Type B pancreatic cell (in vitro differentiated cells): ENCODE measurements at places on chromosomes 3 and 15. TPM values are rescaled to one million over a fixed set of nuclear protein-coding genes. Genes with fewer than 3 reads are reported as not detected.

- DNase-seq: no peak
Measured at GRCh38 chr3:112774293-112774926, 72.3 kb downstream of the CD200R1L start.

DNA sequence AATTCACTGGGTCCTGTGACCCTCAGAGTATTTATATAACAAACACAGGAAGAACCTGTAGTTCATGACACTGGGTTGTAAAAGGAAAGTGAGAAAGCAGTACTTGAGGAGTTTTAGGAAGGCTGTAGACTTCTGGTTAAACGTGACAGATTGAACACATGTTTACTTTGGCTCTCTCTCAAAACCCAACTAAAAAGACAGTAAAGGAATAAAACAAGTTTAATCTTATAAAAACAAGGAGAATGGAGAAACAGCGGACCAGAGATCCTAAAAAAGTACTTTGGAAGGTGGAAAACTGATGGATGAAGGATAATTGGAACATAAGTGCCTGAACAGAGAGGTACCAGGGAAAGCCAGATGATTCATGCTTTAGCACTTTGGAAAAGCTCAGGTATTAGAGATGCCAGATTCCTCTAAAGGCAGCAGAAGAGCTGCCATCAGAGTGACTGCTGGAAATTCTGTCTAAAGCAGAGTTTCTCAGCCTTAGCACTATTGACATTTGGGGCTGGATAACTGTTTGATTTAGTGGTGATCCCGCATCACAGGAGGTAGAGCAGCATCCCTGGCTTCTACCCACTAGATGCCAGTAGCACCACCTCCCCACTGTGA, 182.9 kb upstream of the RORA start:
- DNase-seq: no peak

DNA sequence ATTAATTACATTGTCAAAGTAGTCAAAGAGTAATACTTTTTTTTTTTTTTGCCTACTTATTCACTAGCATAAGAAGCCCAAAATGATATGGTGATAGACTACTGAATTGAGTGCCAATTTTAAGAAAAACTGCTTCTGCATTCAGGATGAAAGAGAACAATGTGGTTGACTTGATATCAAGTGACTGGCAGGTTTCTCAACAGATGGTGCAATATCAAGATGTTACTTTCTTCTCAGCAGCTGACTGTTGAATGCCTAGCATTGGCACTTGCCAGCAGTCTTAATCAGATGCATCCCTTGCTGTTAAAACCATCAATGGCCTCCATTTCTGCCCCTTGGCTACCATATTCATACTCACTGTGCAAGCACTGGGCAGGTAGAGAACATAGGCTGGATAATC, 863.2 kb downstream of the GBE1 start:
- no peak for DNase-seq

- no peak for DNase-seq
Measured at GRCh38 chr15:59562448-59563186, 49.0 kb upstream of the GCNT3 start.

DNA sequence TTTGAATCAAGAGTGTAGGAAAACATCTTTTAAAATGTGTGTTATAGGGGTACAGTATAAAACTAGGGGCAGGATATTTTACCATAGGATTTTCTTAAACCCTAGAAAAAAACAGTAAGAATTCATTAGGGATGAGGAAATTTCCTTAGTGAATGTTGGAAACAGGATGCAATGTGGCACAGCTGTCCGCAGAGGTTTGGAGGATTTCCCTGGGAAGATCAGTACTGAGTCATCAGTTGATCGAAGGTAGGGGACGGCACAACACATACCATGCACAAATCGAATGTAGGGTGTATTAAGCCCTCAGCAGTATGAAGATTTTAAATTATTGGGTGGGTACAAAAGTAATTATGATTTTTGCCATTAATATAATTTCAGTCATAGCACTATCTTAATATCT, 49.9 kb downstream of the FNDC3B start:
- DNase-seq: no peak

DNA sequence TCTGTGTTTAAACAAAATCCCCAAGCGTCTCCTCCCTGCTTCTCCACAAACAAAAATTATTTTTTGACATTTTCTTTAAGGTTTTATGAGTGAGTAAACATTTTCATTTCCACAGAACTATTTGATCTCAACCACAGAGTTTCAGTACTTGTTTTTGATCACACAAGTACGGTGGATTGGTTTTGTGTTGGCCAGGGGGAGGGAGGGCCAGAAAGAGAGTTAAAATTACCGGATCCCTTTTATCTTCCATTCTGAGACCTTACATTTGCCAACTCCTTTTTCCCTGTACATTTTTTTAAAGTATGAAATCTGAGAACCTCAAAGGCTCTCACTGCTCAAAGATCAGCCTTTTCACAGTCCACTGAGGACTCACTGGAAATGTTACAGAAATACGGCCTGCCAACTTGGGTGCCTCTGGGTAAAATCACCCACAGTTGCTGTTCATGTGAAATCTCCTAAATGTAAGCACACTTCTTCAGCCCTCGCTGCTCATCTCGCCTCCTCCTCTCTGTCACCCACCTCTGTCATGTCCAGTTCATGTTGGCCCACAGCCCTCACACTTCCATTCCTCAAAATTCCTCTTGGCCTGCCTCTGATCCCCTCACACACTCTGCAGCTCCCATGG, 1.7 kb downstream of the HOMER2 start:
- no peak for DNase-seq

- DNase-seq: no peak
Measured at GRCh38 chr15:98147415-98147814, 186.9 kb downstream of the ARRDC4 start.

GRCh38 chr3:189637750-189638149, 6.6 kb downstream of the TP63 start:
- DNase-seq: no peak

- no peak for DNase-seq
Measured at GRCh38 chr15:66095871-66096687, 157.5 kb downstream of the MEGF11 start.

- no peak for DNase-seq
Measured at GRCh38 chr3:43426388-43426787, 140.0 kb downstream of the SNRK start.

GRCh38 chr3:38477839-38478450, 18.2 kb upstream of the EXOG start:
- no peak for DNase-seq

- no peak for DNase-seq
Measured at GRCh38 chr3:101976473-101976872, 127.2 kb downstream of the NFKBIZ start.

DNA sequence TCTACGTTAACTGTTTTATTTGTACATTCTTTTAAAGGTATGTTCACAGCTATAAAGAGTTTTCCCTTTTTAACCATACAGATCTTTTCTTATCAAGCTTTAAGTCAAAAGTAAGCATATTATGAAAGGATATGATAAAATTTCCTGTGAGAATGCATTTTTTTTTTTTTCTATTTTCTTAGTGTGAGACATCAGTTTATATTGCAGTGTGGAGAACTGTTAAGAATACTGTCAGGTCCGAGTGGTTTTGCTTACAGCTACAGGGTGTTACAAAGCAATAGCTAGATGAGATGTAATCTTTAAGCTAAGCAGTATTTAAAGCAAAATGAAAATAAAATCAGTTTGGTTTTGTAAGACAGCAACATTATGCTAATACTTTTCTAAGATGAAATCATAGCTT, 133.2 kb downstream of the SLC25A26 start:
- no peak for DNase-seq

- no peak for DNase-seq
Measured at GRCh38 chr3:37662785-37663184, 198.9 kb upstream of the CTDSPL start.

- DNase-seq: no peak
Measured at GRCh38 chr3:12896063-12896985, 55.0 kb upstream of the RPL32 start.

GRCh38 chr15:39695793-39696192, 86.8 kb downstream of the FSIP1 start:
- no peak for DNase-seq

GRCh38 chr3:6439226-6439625, 421.7 kb upstream of the GRM7 start:
- DNase-seq: no peak

DNA sequence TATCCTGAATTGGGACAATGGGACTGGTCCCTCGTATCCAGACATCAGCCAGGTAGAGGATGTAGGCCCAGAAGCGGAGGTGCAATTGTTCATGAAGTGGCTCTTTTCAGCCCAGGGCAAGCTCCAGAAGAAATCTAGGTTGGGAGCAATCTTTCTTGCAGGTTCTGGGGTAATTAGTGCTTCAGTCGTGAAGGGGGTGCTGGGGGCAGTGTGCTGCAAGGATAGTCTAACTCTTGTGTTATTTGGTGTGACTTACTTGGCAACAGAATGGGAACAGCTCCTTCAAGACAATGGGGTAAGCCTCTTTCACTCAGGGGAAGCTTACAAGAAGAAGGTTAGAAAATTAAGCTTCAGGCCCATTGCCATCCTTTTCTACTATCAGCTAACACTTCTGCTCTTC, 273.0 kb downstream of the DIPK2A start:
- DNase-seq: no peak

- DNase-seq: no peak
Measured at GRCh38 chr3:46416125-46416810, 9.2 kb downstream of the CCRL2 start.

DNA sequence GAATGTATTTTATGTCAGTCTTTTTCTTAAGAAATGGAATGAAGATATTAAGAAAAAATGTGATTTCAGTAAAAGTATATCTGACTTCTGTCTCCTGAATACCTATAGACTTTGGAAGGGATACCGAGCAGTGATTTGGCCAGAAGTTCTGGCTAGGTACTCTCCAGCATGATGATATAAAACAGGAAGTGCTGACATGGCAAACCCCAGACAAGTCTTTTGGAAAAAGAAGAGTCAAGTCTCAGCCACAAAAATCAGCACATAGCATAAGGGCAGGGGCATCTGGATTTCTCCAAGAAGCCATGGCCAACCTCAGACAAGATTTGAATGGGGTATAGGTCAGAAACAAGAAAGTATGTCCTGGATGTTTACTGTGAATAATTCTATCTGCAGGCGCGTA, 643.3 kb upstream of the ARRDC4 start:
- DNase-seq: no peak

GRCh38 chr3:13420831-13421765, 976 bp upstream of the NUP210 start:
- DNase-seq: no peak

- DNase-seq: no peak
Measured at GRCh38 chr3:125582707-125583106, 12.6 kb downstream of the OSBPL11 start.

- DNase-seq: no peak
Measured at GRCh38 chr15:29534378-29534777, 264.8 kb upstream of the NSMCE3 start.

DNA sequence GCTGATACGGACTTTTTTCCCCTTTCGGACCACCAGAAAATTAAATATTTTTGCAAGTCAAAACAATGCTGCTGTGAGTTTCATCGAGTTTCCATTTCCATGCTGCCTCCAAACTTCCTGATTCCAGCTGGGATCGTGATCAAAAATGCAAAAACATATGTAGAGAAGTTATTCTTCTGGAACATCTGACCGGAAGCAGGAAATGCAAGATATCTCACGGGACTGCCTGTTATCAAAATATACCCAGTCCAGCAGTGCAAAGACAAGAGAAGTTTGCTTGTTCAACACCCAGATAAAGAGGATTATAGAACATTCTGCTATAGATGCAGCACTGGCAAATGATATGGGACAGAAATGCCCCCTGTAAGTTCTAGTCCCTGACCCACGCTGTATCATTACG, 726.7 kb upstream of the NR2F2 start:
- no peak for DNase-seq

DNA sequence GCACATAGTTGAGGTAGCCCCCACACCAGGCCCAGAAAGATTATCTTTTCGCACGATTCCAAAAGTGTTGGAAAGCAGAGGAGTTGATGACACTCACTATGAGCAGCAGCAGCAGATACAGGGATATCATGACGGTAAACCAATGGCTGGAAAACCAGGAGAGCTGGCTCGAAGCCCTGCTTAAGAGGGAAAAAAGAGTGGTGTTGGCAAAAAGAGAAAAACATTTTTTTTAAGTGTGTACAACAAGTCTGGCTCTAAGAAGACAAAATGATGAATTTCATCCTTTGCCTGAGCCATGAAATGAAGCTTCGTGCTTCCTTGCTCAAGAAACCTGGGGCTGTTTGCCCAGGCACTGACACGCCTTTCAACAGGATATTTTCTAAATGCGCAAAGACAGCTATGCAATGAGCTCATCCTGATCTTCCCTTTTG, 27.3 kb downstream of the PARP16 start:
- no peak for DNase-seq

DNA sequence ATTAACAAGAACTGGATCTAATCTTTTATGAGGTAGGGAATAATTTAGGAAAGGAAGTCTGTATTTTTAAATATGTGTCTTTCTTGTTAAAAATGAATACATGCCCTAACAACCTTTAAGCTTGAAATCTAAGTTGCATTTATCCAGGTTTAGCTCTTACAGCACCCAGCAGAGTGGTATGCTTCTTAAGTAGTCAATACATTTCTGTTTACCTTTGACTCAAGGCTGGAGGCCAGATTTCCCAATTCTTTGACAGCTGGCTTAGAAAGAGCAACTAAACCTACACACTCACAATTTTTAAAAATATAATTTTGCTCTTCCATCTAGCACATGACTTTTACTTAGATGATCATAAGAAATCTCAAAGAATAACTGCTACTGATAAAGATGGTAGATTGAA, 148.9 kb downstream of the DPH6 start:
- no peak for DNase-seq

PLA2G4D gene
- total RNA-seq: not detected in 2 replicates

CLDN16 gene
- 0.10 TPM in 1 of 2 replicates, not detected in the other for total RNA-seq

ATOSA gene
- 35.4 and 37.7 TPM in 2 replicates for total RNA-seq

NR1I2 gene
- 0.65 and 1.4 TPM in 2 replicates for total RNA-seq

ZNF106 gene
- total RNA-seq: 44.5 and 52.4 TPM in 2 replicates

WDR93 gene
- 0.29 and 1.5 TPM in 2 replicates for total RNA-seq

HDC gene
- 0.14 TPM in 1 of 2 replicates, not detected in the other for total RNA-seq

GOLGA8R gene
- 0.95 and 1.8 TPM in 2 replicates for total RNA-seq

MESP1 gene
- total RNA-seq: 2.1 and 2.2 TPM in 2 replicates

CFAP20DC gene
- total RNA-seq: 4.7 and 5.2 TPM in 2 replicates

FAM43A gene
- 9.3 and 13.9 TPM in 2 replicates for total RNA-seq

DPH3 gene
- total RNA-seq: 30.0 and 30.2 TPM in 2 replicates

CATSPER2 gene
- total RNA-seq: 5.1 and 9.1 TPM in 2 replicates

SNAPC5 gene
- total RNA-seq: 25.3 and 27.8 TPM in 2 replicates

RTP3 gene
- total RNA-seq: not detected in 2 replicates

C15orf62 gene
- total RNA-seq: 1.1 and 1.3 TPM in 2 replicates

CD86 gene
- not detected in 2 replicates for total RNA-seq

PLA2G4F gene
- total RNA-seq: 1.1 and 3.2 TPM in 2 replicates

GOLGA6L7 gene
- total RNA-seq: not detected in 2 replicates

TNFSF10 gene
- total RNA-seq: 48.1 and 77.3 TPM in 2 replicates

MCCC1 gene
- 40.9 and 58.1 TPM in 2 replicates for total RNA-seq

LOXL1 gene
- 10.3 and 25.1 TPM in 2 replicates for total RNA-seq
